T-cell (primary cell): ENCODE measurements at places on chromosomes 6 and 20. TPM values are rescaled to one million over a fixed set of nuclear protein-coding genes. Genes with fewer than 3 reads are reported as not detected.

Gene RAD21L1
- total RNA-seq: 0.88 TPM

Gene C20orf141
- not detected for total RNA-seq

Gene GSTA2
- not detected for total RNA-seq

Gene SNX14
- 46.3 TPM for total RNA-seq

Gene TDP2
- 46.6 TPM for total RNA-seq

Gene RIPOR3
- total RNA-seq: 0.39 TPM

Gene ENPP5
- total RNA-seq: 1.7 TPM

Gene PGBD1
- total RNA-seq: 1.2 TPM

Gene MOXD1
- total RNA-seq: 0.18 TPM

Gene DEFB132
- not detected for total RNA-seq

Gene KCNK16
- not detected for total RNA-seq

Gene FAM83D
- total RNA-seq: 1.3 TPM

Gene ENPP1
- 0.36 TPM for total RNA-seq

Gene KHDC1L
- not detected for total RNA-seq

Gene TFAP2B
- total RNA-seq: not detected

Gene CCN2
- 0.49 TPM for total RNA-seq

Gene PNPLA1
- total RNA-seq: 0.20 TPM

Gene TOMM34
- 11.4 TPM for total RNA-seq

Gene NKX2-2
- total RNA-seq: not detected

Gene OPRM1
- total RNA-seq: not detected
